ENCODE measurements at places on chromosomes 16 and 17.

- DNase-seq, result no peak
Measured at GRCh38 chr16:72469932-72470331, 298.0 kb upstream of the PMFBP1 start.

DNA sequence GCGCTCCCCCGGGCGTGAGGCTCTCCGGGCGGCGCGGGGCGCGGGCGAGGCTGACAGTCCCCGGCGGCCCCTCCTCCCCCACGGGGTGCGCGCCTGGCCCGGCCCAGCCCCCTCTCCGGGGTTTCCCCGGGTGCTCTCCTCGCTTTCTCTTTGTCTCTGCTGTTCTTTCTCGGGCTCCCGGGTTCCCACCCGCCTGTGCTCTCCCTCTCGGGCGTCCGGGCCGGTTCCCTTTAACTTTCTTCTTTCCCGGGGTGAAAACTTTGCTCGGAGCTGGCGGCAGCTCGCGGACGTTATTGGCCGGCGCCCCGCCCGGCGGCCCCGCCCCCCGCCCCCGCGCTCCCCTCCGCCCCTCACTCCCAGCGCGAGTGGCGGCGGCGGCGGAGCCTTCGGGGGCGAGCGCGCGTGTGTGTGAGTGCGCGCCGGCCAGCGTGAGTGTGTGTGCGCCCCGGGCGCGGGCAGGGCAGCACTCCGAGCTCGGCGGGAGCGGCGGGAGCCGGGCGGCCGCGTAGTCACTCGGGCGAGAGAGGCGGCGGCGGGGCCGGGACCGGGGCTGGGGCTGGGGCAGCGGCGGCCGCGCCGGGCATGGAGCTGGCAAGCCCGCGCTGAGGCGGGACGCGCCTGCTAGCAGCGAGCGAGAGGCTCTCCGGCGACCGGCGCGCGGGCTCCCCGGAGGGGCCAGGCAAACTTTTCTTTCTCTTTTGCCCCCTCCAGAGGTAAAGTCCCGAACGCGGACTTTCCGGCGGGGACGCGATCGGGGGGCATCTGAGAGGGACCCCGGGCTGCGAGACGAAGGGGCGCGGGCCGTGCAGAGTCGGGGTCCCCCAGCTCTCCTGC, at the start of gene NTN1:
Gene NTN1, plus strand, starts transcription at position 353 of the 834 bp plus-strand sequence. CDS start 864 bp downstream, outside the sequence.
- DNase-seq, result no peak

DNA sequence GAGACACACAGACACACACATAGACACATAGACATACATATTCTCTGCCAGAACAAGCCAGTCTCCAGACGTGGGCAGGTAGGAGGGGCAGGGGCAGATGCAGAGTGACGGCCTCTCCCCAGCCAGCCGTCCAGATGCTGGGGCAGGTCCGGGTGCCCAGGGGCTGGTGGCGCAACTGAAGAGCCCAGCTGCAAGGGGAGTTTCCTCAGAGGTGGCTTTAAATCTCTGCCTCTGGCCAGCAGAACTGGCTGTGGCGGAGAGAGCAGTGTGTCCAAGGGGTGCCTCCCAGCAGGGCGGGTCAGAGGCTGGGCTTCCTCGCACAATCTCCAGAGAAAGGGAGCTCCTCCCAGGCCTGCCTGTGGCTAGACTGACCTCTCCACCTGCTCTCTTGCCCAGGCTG, 9.4 kb upstream of the GCGR start:
- no peak for DNase-seq

GRCh38 chr16:88341551-88342290, 41.0 kb upstream of the ZNF469 start:
- no peak for DNase-seq

- no peak for DNase-seq
Measured at GRCh38 chr17:2213291-2213960, 90.2 kb downstream of the SMG6 start.

- no peak for DNase-seq
Measured at GRCh38 chr17:57959929-57960328, 4.7 kb upstream of the CUEDC1 start.

- DNase-seq, result no peak
Measured at GRCh38 chr17:64572682-64573154, 65.9 kb downstream of the CEP95 start.

GRCh38 chr16:53355064-53355463, 79.2 kb upstream of the RBL2 start:
- DNase-seq, result no peak

DNA sequence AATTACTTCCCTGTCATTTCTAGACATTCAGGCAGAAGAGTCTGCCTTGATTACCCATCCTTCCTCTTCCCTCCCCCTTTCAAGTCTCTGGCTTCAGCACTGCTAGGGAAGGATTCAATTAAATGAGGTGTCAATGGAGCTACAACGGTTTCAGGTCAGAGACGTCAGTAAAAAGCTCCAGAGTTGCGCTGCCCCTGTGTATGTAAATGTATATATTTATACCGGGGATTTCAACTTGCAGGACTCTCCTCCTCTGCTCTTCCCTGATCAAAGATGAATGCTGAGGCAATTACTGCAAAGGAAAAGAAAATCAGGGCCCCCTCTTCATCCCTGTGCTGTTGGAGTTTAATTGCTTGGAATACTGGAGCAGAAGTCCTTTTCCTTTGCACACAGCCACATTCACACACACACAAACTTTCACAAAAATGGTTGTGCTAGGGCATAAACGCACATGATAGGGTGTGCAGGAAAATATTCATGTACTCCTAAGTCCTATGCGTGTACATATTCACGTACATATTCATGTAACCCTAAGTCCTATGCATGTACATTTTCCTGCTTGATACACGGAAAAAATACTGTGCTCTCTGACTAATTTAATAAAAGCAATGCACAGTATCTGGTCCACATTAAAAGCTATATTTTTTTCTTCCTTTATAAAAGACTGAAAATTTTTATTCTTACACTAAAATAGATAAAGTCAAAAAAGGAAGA, 129.7 kb upstream of the PMFBP1 start:
- DNase-seq, result no peak

GRCh38 chr17:65359016-65359415, 202.4 kb downstream of the AXIN2 start:
- DNase-seq, result peak; percentile 49

GRCh38 chr16:4094127-4094773, 22.0 kb downstream of the ADCY9 start:
- no peak for DNase-seq

DNA sequence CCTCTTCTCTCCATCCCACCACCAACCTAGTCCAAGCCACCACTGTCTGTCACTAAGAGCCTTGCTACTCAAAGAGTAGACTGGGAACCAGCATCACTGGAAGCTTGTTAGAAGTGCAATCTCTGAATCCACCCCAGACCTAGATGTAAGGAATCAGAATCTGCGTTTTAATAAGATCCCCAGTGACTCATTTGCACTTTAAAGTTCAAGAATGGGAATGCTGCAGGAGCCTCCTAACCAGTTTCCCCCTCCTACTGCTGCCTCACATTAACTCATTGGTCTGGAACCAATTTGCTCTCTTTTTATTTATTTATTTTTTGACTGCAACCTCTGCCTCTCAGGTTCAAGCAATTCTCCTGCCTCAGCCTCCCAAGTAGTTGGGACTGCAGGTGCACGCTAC, 19.8 kb upstream of the LYRM9 start:
- no peak for DNase-seq

DNA sequence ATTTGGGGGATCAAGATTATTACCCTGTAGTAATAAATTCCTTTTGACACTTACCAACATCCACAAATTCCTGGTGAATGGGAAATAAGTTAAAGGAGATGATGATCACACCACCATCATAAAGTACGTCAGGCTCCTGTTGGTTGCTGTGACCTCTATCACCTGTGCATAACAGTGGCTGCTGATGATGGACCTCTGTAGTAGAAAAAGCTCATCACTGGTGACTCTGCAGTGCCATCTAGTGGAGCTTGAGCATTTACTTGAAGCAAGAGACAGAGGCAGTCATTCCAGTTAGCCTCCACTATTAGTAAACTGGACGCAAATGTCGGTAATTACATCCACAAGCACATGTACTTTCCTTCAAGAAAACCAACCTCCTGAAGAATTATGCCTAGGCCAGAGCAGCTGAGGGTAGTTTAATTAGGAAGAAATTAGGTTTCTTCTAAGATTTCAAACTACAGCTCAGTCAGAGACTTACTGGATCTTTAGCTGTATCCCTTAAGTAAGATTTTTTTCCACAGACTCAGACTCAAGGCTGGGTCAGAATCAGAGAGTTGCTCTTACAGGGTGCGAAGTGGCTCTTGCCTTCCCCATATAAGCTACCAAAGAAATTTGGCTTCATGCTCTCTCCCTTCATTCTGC, 39.3 kb downstream of the CYB561 start:
- peak; percentile 47 for DNase-seq

GRCh38 chr16:19153876-19154275, 14.2 kb upstream of the SYT17 start:
- no peak for DNase-seq

DNA sequence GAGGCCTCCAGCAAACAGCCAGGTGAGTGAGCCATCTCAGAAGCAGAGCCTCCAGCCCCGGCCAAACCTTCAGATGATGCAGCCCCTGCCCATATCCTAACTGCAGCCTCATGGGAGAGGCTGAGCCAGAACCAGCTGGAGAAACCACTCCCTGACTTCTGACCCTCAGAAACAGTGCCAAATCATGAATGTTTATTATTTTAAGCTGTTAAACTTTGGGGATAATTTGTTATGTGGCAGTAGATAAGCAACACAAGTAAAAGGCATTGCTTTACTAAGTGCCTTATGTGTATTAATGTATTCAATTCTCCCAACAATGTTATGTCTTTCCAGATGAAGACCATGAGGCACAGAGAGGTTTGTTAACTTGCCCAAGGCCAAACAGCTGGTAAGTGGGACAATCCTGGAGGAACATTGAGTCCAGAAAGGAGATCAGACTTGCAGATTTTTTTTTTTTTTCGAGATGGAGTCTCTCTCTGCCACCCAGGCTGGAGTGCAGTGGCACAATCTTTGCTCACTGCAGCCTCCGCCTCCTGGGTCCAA, 59.6 kb downstream of the SOCS1 start:
- DNase-seq, result no peak

- no peak for DNase-seq
Measured at GRCh38 chr17:74569020-74570003, 2.0 kb upstream of the CD300H start.

- no peak for DNase-seq
Measured at GRCh38 chr17:80937462-80938381, 53.9 kb upstream of the CHMP6 start.

- DNase-seq, result no peak
Measured at GRCh38 chr17:81960130-81960958, 643 bp downstream of the NOTUM start.

GRCh38 chr17:83053021-83053681, 26.3 kb upstream of the METRNL start:
- DNase-seq, result no peak

GRCh38 chr17:1629504-1630310, 1.1 kb upstream of the SLC43A2 start:
- DNase-seq, result peak; percentile 60

DNA sequence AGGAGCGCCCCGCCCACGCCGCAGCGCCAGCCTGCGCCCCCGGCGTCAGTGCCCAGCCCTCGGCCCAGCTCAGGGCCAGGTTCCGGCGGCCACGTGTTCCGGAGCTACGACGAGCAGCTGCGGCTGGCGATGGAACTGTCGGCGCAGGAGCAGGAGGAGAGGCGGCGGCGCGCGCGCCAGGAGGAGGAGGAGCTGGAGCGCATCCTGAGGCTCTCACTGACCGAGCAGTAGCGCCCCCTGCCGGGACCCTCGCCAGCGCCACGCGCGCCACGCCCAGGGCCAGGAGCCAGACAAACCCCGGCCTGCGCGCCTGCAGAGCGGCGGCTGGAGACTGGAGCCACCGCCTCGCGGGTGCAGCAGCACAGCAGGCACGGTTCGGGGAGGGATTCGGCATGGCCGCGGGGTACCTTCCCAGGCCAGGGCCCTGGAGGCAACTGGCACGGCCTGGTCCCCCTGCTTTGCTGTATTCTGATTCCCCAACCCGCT, 9.3 kb downstream of the CORO6 start:
- peak; percentile 96 for DNase-seq

DNA sequence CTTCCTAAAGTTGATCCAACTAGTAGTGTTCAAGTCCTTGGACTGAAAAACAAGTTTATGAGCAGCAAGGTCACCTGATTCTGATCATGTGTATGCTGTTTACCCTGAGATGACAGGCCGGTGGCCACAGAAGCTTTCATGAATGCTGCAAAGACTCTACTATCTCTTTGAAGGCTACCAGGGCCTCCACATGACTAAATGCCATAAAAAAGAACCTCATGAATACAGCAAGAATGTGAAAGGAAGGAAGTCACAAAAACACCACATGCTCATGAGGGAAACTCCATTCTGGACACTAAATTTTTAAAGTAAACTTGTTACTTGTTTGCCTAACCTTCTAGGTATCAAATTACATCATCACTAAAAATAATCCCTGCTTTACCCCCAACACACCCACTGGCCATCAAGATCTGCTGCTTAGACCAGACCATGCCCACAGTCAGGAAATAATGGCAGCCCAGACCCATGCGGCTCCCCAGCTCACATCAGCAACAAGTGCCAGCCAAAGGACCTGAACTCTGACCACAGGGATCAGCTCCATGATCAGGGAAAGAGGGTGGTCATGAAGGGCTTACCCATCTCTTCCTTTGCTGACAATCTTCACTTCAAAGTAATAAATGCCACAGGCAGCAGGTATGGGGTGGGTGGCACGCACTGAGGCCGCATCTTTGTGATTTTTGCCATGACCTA, 1.4 kb downstream of the RANBP10 start:
- no peak for DNase-seq

- DNase-seq, result no peak
Measured at GRCh38 chr16:20004931-20005330, 68.8 kb downstream of the GPR139 start.

- DNase-seq, result no peak
Measured at GRCh38 chr17:13002761-13003453, 14.9 kb downstream of the ELAC2 start.

- DNase-seq, result no peak
Measured at GRCh38 chr16:17776888-17777287, 306.1 kb upstream of the XYLT1 start.

DNA sequence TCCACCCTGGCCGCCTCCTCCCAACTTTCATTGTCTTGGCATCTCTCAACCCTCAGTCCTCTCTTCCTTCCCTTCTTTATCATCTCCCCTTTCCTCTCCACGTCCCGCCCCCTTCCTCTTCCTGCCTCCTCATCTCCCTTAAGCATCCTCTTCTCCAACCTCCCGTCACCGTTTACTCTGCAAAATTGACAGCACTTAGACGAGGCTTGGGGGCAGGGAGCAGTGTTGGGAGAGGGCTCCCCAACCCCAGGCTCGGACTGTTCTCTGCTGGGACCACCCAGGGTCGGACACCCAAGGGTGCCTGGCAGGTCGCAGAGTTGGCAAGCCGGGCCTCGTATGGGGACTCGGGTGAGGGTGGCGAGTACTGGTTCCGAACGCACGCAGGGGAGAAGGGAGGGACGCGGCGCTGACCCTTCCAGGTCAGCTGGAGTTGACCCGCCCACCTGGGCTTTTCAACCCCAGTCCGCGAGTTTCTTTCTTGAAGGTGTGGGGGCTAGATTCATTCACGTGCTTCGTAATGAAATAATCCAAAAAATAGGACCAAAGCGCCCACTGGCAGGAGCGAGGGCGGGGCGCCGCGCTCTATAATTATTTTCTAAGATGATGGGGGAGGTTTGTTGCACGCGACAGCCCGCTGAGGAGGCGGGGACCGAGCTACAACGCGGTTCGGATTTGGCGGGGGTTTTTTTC, 775 bp upstream of the PAGR1 start:
- DNase-seq, result no peak

- DNase-seq, result peak; percentile 18
Measured at GRCh38 chr17:66727634-66728570, 107.0 kb upstream of the CACNG5 start.
